ENCODE measurements at places on chromosomes 7 and 10. TPM values are rescaled to one million over a fixed set of nuclear protein-coding genes. Genes with fewer than 3 reads are reported as not detected.

- DNase-seq, result no peak
Measured at GRCh38 chr7:20385126-20385525, 54.4 kb downstream of the ITGB8 start.

- DNase-seq, result no peak
Measured at GRCh38 chr10:86962136-86962980, 4.0 kb downstream of the SNCG start.

ASZ1 gene
- total RNA-seq, result not detected

DNA sequence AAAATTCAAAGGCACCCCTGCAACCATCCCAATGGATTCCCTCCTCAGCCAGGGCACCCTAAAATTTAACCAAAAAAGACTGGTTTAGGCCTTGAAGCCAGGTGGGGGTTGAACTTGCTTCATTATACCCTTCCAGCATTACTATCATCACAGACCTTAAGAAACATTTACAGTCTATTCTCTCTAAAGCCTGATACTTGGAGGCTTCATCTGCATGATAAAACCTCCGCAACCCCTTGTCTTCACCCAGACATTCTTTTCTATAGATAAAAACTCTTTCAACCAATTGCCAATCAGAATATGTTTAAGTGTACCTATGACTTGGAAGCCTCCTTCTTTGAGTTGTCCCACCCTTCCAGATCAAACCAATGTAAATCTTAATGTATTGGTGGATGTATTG, 17.9 kb downstream of the AVL9 start:
- DNase-seq, result no peak

DNA sequence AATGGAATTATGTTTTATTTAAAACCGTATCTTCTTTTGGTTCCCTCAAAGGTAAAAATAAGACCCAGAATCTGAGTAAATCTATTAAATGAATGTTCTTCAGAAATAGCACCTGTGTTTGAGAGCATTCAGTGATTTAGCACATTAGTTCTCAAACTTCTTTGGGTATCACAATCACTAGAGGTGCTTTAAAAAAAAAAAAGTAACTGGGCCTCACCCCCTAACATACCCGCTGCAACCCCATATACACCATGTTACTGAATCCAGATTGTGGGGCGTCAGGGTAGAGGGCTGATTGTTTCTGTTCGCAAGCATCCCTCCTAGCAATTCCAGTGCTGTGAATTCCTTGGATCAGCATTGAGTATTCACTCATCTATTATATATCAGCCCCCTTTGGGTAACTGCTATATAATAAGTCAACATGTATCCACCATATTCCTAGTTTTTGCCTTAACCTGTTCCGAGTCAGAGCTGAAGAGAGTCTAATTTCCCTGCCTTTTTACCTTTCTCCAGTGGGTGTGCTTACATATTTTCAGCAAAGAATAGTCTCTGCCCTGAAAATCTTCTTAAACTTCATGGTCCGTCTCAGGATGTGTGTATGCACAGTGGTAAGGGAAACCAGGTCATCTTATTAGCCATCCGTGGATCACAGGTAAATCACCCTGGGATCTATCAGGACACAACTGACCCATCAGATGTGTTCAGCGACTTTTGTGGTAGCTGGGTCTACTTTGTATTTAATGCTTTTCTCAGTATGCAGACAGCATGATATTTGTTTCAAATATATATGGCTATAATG, 40.2 kb downstream of the CALML5 start:
- no peak for DNase-seq

DNA sequence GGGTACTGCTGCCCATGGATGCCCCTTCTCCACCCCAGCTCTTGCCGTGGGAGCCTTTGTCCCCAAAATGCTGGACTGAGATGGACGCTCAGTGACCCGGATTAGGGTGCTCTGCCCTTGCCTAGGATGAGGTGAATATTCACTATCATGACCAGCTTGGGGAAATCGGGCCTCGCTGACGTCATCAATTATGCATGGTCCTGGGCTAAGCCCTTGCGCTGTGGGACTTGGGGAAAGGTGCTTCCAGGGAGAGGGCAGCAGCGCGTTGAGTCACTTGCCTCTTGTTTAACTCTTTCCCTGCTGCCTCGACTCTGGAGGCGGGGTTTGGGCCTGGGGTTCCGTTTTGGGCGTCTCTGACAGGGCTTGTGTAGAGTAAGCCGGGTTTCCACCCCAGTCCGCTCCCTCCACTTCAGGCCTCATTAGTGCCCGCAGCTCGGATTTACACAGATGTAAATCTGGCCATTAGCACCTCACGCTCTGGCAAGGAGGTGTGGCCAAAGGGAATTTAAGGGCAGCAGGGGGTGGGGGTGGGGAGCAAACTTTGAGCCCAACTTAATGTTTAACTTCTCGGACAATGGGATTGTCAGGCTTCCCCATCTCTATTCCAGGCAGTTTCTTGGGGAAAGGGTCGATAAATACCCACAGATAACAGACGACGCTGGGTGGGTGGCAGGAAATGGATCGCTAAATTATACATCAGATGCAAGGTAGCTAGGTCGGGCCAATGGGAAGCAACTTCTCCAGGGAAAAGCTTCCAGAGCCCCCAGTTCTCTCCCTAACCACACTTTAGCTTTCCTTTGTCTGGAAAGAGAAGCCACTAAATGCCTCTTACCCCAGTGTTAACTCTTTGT, 51.3 kb upstream of the TCF7L2 start:
- DNase-seq, result peak; percentile 77

DNA sequence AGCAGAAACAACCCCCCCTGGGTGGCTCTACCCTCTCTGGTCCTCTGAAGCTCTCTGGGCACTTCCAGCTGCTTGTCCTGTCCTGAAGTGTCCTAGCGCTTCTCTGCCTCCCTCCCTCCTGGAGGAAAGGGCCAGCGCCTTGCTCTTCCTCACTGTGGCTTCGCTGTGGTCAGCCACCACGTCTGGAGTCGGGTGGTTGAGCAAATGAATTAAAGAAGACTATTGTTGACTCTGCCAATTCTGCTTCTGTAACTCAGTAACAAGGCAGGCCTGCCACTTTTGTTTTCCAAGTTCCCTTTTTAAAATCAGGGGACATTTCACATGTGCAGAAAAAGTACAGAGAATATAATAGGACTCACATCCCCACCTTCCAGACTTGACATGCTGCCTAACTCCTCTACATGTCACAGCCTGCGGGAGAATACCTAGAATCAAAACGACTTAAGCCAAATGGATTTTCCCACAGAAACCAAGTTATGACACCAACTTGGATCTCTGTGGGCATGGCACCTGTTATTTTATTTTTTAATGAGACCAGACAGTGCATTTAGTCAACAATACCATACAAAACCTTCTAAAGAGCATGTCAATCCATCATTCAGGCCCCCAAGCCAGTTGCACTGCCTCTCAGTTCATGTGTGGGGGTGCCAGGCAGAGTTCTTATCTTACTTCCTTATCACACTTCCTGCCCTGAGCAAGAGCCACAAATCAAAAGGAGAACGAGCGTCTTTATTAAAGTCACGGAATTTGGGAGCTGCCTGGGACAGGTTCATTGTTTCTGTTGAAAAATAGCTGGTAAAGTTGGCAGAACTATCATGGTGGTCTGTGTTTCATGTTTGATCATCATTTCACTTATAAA, 6.8 kb downstream of the FFAR4 start:
- no peak for DNase-seq

GRCh38 chr10:114195079-114195478, 15.9 kb downstream of the TDRD1 start:
- no peak for DNase-seq

- no peak for DNase-seq
Measured at GRCh38 chr10:74179111-74179710, 28.2 kb downstream of the ADK start.

AOAH gene
- 22.2 TPM for total RNA-seq

- no peak for DNase-seq
Measured at GRCh38 chr10:62830679-62831078, 14.5 kb upstream of the EGR2 start.

GRCh38 chr10:109866995-109867635, 56.2 kb downstream of the XPNPEP1 start:
- DNase-seq, result peak; percentile 4

DNA sequence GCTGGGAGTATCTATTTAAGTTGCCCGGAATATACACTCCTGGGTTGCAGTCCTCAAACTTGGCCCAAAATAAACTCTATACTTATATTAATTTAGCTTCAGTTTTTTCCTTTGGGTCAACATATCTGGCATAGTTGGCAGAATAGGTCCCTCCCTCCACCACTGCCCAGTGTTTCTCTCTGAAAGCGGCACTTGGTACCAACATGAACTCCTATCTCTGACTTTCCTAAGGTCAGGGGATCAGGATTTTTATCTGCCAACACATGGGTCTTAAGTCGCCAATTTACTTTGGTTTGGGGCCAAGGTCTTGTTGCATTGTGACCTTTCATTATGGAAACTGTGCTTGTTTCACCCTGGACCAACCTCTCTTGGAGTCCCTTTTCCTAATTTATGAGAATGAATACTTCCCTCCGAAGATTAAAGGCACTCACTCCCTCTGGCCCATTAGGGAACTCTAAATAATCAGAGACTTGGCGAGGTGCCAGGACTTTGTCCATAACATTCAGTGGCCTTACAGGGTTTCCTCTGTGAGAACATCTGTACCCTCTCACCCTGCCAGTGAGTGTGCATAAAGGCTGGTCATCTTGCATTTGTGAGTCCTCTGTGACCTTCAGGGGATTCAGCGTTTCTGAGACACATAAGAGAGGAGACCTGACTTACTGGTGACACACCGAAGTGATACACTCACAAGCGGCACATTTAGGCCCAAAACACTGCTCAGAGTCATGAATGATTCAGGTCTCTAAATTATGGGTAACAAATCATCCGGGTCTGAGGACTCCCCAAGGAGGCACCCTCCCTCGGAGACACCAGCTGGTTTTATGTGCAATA, 19.7 kb upstream of the FKBP9 start:
- DNase-seq, result peak; percentile 42

DNA sequence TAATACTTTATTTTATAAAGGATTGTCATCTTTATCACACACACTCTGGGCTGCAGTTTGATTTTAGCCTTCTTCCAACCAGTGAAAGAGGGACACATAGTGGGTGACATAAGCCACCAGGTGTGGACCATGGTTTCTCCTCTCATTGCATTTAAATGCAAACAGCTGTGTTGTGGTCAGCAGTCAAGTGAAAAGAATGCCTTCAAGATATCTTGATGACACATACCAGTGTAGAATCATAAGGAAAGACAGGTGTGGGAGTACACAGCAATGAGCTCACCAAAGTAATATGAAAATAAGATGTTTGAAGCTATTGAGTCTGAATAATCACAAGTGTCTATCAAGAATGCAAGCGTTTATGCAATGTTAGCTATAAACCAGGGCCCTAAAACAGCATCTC, 580.0 kb downstream of the XPNPEP1 start:
- no peak for DNase-seq

- no peak for DNase-seq
Measured at GRCh38 chr7:117550625-117551024, 70.8 kb downstream of the CFTR start.

ARID5B gene
- 27.2 TPM for total RNA-seq

DNA sequence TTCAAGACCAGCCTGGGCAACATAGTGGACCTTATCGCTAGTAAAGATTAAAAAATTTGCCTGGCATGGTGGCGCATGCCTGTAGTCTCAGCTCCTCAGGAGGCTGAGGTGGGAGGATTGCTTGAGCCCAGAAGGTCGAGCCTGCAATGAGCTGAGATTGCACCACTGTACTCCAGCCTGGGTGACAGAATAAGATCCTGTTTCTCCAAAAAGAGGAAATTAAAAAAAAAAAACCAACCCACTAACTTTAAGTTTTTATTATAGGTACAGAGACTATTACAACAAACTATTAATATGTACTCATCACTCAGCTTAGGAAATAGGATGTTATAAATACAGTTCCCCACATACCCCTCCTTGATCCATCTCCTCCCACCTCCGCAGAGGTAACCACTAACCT, 30.2 kb downstream of the DHTKD1 start:
- DNase-seq, result no peak

GRCh38 chr10:75544386-75544785, 113.0 kb downstream of the LRMDA start:
- DNase-seq, result no peak

DNA sequence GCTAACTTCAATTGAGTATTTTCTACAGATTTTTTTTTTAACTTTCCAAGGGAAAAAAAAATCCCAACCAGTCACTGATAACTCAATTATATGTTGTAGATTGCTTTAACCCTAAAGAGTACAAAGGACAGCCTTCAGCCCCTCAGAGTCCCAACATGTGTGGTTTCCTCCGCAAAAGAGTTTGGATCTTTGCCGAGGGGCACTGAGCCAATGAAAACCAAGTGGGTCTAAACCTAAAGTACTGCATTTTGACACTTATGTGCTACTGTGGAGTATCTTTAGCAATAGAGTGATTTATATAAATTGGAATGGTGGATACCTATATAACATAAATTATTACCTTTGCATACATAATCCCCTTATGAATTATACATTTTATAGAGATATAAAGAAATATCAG, 91.5 kb downstream of the SEMA3D start:
- DNase-seq, result no peak

- DNase-seq, result no peak
Measured at GRCh38 chr10:122455376-122456079, 1.1 kb downstream of the ARMS2 start.

DNA sequence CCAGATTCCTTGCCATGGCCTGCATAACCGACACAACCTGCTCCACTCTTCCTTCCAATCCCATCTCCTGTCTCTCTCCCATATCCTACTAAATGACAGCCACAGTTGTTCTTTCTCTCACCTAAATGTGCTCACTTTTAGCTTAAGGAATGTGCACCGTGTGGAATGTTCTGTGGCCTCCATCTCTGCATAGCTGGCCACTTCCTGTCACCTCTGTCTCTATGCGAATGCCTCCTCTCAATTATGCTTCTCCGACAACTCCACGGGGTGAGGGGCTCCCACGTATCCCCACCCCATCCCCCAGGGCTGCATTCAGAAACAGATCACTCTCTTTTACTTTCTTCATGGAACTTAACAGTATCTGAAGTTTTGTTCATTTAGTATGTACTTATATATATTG, 110.7 kb downstream of the RAB18 start:
- no peak for DNase-seq

- no peak for DNase-seq
Measured at GRCh38 chr7:105885387-105886111, 9.2 kb upstream of the ATXN7L1 start.

BAZ1B gene
- 58.4 TPM for total RNA-seq

DNA sequence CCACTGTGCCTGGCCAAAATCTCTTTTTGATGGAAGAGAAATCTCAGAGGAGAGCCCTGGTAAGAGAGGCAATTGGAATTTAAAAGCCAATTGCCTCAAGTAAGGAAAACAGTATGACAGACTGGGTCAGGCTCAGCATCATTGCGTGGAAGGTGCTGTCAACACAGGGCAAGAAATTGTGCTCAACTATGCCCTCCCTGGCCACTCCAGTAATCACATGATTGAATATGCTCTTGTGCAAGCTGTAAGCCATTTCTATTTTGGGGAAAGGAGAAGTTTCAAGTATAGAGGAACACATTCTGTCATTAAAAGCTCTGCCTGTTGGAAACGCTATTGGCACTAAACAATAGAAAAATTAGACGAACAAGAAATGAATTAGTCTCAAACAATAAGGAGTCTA, 1127.7 kb downstream of the REEP3 start:
- DNase-seq, result peak; percentile 17

SCIN gene
- total RNA-seq, result 20.8 TPM

- DNase-seq, result no peak
Measured at GRCh38 chr7:124667312-124668153, 98.1 kb downstream of the GPR37 start.

- no peak for DNase-seq
Measured at GRCh38 chr7:50422858-50423257, 27.3 kb downstream of the FIGNL1 start.

EVX1 gene
- 1.5 TPM for total RNA-seq

- no peak for DNase-seq
Measured at GRCh38 chr10:90862908-90863514, 5.2 kb upstream of the HTR7 start.
